ENCODE measurements at places on chromosomes 5 and 9.

GRCh38 chr9:96117398-96118080 is 184.4 kb downstream of the HSD17B3 start:
- no peak for DNase-seq

- no peak for DNase-seq
Measured at GRCh38 chr9:130732793-130733221, 39.2 kb downstream of the EXOSC2 start.

DNA sequence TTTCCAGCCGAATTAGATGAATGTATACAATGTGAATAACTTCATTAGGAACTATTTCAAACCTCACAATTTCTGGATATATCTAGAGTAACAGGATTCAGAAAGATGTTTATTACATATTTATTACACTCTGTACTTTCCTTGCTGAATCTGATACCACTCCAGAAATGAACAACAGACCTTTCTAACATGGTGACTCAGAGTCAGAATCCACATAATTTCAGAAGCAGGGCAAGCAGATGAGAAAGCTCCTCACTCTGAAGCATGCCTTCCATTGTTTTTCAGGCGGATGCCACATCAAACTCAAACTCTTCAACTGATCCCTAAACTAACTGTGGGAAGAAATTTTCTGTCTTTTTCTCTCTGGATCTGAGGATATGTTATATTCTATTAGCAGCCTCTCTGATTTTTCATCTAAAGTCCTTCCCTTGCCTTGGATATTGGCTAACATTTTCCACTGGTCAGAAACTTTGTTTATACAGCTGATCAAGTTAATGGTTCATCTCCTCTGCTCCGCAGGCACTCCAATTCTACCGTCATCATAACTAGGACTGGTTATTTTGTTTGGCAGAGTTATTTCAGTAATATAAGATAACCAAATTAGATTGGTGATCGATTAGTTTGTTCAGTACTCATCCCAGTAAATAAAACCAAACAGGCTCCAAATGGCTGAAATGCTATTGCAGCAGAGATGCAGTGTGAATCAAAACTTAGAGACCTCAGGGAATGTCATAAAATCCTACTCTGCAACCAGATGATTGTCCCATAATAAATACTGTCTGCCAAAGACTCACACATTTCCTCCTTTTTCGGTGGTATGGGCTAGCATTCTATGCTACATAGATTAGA is 556.0 kb downstream of the EBF1 start:
- no peak for DNase-seq

- DNase-seq, result no peak
Measured at GRCh38 chr9:87635656-87636501, 90.0 kb upstream of the CTSL start.

DNA sequence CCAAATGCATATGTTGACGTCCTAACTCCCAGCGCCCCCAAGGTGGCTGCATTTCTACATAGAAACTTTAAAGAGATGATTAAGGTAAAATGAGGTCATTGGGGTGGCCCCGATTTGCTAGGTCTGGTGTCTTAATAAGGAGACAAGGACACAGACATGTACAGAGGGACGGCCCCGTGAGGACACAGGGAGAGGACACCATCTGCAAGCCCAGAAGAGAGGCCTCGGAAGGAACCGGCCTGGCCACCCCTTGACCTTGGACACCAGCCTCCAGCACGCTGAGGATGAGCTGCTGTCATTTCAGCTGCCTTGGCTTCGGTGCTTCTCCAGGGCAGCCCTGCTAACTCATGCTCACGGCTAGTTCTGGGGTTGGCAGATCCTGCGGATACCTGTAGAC is 73.2 kb downstream of the MRPL36 start:
- DNase-seq, result peak; percentile 1

GRCh38 chr9:134778841-134779411 is 101.7 kb upstream of the FCN2 start:
- no peak for DNase-seq

- DNase-seq, result no peak
Measured at GRCh38 chr5:161051920-161052500, 200.0 kb upstream of the ATP10B start.

DNA sequence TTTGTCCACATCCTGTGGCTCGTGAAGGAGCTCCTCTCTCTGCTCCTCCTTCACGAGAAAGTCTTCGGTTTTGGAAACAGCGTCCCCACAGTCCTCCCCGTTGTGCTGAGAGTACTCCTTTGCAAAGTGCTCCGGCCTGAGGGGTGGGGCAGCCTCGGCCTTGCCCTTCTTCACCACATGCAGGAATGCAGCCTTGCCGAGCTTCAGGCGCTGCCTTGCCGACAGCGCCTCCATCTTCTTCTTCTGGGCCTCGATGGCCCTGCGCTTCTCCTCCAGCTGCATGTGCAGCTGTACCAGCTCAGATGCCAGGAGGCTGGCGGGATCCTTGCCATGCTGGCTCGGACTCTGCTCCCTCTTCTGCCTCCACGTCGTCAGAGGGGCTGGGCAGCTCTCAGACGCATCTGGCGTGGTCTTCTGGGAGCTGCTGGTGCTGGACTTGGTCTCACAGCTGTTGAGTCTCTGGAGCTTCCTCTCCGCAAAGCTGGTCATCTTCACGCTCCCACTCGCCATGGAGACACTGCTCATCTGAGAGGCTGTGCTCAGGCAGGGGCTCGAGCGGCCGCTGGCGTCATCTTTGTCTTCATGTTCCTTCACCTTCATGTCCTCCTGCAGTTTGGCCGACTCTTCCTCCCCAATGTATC is 85.5 kb downstream of the CAMSAP1 start:
- DNase-seq, result no peak

DNA sequence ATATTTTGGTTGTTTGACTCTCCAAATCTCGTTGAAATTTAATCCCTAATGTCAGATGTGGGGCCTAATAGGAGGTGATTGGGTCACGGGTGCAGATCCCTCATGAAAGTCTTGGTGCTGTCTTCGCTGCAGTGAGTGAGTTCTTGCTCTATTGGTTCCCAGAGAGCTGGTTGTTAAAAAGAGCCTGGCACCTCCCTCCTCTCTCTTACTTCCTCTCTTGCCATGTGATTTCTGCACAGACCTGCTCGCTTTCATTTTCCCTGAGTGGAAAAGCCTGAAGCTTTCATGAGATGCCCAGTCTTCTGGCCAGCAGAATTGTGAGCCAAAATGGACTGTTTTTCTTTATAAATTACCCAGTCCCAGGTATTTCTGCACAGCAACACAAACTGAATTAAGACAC is 221.6 kb downstream of the MAT2B start:
- DNase-seq, result no peak

DNA sequence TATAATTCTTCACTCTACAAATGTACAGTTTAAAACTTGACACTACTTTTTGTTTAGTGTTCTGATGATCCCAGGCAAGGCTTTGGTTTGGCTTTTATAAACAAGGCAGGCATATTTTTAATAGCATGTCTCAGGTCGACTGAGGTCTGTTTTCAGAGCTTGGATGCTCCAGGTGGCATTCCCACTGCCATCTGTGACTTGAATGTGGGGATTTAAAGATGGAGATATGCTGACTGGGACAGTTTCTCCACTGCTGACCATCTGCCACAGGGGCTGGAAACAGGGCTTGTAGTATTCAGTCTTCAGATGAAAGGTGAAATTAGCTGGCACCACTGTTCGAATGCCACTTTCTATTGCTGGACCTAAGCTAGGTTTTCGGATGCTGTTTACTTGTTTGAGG is 1266.2 kb upstream of the CDH18 start:
- DNase-seq, result no peak

- DNase-seq, result no peak
Measured at GRCh38 chr5:135561266-135561665, 17.5 kb downstream of the CXCL14 start.

DNA sequence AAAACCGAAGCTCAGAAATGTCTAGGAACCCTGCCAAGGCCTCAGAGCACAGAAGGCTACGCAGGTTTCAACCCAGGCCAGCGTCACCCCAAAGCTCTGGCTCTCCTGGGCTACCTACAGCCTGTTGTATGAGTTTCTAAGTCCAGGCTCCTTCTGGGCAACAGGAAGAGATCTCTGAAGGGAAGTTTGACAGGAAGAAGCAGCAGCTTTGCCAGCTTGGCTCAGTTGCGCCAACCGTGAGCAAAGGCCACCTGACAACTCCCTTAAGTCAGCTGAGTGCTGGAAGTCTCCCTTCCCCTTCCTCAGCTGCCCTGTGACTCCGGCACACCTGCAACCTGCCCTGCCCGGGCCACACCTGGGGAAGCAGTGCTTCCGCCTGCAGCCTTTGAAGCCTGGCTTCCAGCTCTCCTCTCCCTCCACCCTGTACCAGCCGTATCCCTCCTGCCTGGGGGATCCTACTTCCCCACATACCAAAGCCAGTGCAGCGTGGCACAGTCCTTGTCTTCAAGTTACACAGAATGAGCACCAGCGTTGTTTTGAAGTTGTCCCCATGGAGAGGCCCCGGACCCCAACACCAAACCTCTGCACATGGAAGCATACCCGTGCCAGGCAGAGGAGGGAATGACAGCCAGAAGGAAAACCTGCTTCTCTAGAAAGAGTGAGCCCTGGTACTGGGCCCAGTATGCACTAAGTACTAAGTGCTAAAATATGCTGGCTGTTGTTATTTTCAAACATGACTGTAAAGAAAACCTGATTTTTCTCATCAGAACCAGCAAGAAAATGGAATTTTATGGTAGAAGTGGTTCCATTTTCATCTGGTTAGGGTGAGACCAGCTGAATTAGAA is 36.5 kb downstream of the SHB start:
- no peak for DNase-seq

DNA sequence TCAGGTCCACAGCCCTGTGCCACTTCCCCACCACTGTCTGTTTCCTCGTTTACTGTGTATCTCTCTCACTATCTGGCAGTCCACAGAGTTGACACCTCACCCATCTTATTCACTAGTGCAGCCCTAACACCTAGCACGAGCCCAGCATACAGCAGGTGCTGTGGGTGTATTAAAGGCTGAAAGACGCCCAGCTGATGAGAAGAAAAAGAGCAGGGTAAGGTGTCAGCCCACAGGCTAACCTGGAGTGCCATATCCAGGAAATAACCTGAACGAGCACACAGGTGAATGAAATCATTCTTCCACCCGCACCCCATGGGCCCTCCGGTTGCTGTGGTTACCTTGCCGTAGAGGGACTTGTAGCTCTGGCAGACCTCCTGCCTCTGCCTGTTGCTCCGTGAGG is 18.6 kb downstream of the ANXA6 start:
- no peak for DNase-seq

GRCh38 chr5:36651761-36652685 is 45.6 kb downstream of the SLC1A3 start:
- DNase-seq, result no peak

GRCh38 chr5:142763701-142764100 is 6.5 kb upstream of the ARHGAP26 start:
- DNase-seq, result no peak

GRCh38 chr9:16710888-16711287 is 159.6 kb downstream of the BNC2 start:
- no peak for DNase-seq

DNA sequence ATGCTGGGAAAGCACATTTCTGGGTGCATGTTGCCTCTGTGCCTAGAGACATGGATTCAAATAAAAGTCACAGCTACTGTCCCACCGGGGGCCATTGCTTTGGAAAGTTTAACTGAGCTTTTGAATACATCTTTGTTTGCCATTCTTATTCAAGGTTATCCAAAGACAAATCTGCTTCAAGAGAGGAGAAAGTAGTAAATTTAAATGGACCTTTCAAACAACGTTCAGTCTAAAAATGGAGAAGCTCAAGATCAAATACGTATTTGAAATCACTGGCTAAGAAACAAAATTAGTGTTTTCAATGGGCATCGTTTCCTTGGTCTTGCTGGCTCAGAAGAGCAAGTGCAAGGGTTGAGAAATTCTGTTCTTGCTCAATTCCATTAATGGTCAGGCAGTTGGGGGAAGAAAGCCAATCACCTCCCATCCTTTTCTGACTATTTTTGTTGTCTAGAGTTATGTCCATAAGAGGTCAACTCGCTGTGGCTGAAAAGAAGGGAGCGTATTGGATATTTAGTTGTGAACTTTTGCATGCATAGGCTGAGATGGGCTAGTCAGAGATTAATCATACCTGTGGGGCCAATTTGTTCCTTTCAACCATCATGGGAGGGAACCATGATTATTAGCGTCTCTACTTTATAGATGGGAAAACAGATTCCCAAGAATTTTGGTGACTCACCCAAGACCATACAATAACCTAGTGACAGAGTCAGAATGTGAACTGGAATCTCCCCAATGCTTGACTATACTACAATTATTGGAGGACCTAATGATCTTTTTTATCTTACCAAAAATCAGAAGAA is 276.2 kb upstream of the TNC start:
- no peak for DNase-seq

GRCh38 chr9:134178768-134179551 is 14.6 kb upstream of the RNU6ATAC start:
- no peak for DNase-seq

- no peak for DNase-seq
Measured at GRCh38 chr9:88915916-88916315, 75.4 kb upstream of the S1PR3 start.

- no peak for DNase-seq
Measured at GRCh38 chr9:134839455-134840125, 41.0 kb upstream of the FCN2 start.

DNA sequence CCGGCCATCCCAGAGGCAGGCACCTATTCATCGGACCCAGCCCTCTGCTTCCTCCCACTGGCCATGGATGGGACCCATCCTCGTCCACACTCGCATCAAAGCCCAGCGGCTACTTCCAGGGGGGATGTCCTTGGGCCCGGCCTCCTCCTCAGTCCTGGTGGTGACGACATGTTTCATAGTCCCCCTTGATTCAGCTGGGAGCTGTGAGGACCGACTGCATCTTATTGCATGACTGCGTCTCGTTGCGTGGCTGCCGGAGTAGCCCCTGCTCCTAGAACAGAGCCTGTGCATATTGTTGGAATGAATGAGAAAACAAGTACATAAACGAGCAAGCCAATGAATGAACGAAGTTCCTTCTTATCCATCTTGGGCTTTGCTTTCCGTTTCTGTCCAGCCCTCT is 12.8 kb downstream of the NCS1 start:
- DNase-seq, result no peak

- DNase-seq, result no peak
Measured at GRCh38 chr5:35092703-35093102, 45.0 kb upstream of the AGXT2 start.

- no peak for DNase-seq
Measured at GRCh38 chr5:52824827-52825226, 37.1 kb downstream of the ITGA1 start.

GRCh38 chr5:78000191-78000590 is 224.1 kb upstream of the TBCA start:
- no peak for DNase-seq

- DNase-seq, result no peak
Measured at GRCh38 chr5:1176473-1177391, 24.7 kb upstream of the SLC6A19 start.

DNA sequence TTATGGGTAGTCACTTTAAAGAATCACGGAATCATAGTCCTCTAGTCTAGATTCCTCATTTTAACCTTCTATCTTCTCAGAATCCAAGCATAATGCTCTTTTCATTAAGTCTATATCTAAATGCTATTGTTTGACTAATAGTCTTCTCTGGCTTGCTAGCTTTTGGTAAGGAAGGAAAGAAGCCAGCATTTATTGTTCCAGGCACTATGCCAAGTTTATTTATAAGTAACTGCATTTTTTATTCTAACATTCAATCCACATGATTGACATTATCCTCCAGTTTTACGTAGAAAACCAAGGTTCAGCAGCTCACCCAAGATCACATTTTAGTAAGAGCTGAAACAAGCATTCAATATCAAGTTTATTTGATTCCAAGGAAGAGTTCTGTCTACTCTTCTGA is 254.2 kb downstream of the SAXO1 start:
- DNase-seq, result no peak

GRCh38 chr9:126499005-126499910 is 114.5 kb upstream of the LMX1B start:
- DNase-seq, result peak; percentile 38
